T-helper 1 cell (primary cell): ENCODE measurements at places on chromosomes 3 and 15.

GRCh38 chr15:37031198-37031597 is 69.2 kb downstream of the MEIS2 start:
- no peak for DNase-seq

GRCh38 chr15:96047255-96047931 is 283.1 kb upstream of the NR2F2 start:
- no peak for DNase-seq

GRCh38 chr3:196662711-196663571 is 23.4 kb downstream of the NRROS start:
- DNase-seq: no peak

GRCh38 chr3:51706788-51707731 is at the start of gene GRM2:
GRM2 (plus strand) TSS chr3:51707068; CDS start chr3:51708984, 1,916 bp downstream.
- no peak for DNase-seq

DNA sequence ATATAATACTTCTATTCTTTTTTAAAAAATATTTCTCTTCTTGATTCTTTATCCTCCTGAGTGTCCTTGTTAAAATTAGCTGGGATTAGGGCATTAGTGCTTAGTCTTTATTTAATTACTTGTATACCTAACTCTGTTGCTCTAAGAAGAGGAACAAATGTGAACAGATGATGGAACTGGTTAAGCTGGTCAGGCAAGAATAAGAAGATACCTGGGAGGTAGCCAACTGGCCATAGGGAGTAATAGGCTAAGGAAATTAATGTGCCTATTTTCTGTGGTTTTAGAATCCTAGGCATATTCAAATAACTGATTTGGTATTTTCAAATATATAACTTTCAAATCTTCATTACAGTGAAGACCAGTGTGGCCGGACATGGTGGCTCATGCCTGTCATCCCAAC is 54.4 kb downstream of the EIF3J start:
- DNase-seq: no peak

DNA sequence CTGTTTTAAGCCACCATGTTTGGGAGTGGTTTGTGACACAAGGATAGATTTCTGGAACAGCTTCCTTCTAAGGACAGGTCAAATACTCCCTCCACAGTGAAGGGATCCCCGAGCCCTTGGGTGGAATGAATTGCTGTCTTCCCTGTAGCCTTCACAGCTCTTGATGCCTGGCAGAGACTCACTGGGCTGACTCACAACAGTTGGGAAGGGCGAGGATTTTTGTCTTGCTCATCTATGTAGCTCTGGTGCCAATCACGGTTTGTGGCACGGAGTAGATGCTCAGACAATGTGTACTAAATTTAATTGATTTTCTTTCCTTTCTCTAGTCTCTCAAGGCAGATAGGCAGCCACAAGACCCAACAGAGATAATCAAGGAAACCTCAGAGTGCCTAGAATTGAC is 27.0 kb downstream of the CRYGS start:
- no peak for DNase-seq

DNA sequence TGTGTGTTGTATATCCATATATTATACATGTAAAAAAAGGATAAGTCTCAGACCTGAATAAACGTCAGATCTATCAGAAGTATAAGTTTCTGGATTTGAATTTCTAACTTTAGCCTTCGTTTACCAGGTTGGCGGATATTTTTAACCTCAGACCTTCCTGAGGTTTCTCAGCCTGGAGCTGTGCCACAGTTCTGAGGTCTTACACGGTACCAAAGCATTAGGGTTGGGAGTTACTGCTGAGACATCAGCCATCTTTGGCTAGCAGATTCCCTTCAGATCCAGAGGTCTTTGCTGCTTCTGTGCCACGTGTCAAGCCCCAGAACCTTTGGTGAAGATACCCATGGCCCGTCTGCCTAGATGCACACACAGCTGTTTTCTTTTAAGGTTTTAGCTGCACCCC is 84.7 kb downstream of the PPP2R3A start:
- no peak for DNase-seq

GRCh38 chr3:33652736-33653135 is 65.3 kb downstream of the CLASP2 start:
- no peak for DNase-seq

GRCh38 chr15:77384086-77384485 is 35.8 kb downstream of the PEAK1 start:
- no peak for DNase-seq

- no peak for DNase-seq
These were observed 172.6 kb upstream of the UMPS start for GRCh38 chr3:124557433-124558232.

GRCh38 chr3:166455744-166456143 is 618.5 kb upstream of the BCHE start:
- DNase-seq: no peak

GRCh38 chr3:71921036-71921435 is 136.1 kb upstream of the PROK2 start:
- DNase-seq: no peak

- DNase-seq: no peak
These were observed 632.1 kb upstream of the ALCAM start for GRCh38 chr3:104734627-104735026.

- DNase-seq: no peak
These were observed 443.3 kb downstream of the VGLL3 start for GRCh38 chr3:86547692-86548091.

GRCh38 chr15:32802286-32802936 is 84.6 kb downstream of the GREM1 start:
- DNase-seq: no peak

GRCh38 chr3:170723241-170723640 is 137.4 kb upstream of the SLC7A14 start:
- DNase-seq: no peak
